ENCODE measurements at places on chromosomes 12 and 14. TPM values are rescaled to one million over a fixed set of nuclear protein-coding genes. Genes with fewer than 3 reads are reported as not detected.

GRCh38 chr14:67523764-67524633 is 9.1 kb upstream of the PLEKHH1 start:
- no peak for DNase-seq

DNA sequence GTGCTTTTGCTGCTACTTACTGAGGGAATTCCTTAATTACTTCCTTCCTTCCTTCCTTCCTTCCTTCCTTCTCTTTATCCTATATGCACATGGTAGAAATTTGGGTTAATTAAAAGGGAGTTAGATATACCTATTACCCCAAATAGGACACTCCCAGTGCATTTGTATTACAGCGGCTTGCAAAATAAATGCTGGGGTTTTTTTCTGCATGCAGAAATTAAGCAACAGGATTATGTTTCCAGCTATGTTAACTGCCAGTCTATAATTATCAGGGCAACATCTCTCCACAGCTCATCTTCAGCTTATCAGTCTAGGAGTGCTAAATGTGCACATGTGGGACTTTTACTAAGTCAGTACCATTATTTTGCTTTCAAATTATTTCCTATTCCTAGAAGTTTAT is 132.9 kb upstream of the SLC35F4 start:
- DNase-seq: no peak

DNA sequence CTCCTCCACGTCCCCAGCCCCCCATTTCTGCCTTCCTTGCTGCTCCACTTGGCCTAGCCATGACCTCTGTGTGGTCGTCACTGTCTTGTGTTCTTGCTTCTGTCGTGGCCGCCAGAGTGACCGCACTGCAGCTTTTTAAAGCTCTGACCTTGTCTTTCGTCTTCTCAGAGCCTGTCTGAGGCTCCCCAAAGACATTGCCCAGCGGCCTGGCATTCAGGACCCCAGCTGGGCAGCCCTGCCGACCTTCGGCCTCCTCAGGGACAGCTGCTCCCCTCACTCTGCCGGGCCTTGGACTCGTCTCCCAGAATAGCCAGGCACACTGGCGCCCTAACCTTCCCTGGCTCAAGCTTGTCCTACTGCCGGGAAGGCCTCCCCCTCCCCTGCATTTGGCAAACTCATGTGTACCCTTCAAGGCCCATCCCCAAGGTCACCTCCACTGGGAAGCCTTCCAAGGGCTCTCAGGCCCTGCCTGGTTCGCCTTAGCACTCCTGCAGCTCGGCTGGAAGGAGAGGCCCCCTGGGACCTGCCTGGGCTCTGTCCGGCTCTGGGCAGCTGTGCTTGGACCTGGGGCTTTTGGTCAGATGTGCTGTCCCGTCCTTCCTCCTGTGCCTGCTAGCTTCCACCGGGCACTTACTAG is 15.7 kb upstream of the DLK1 start:
- no peak for DNase-seq

- DNase-seq: no peak
These were observed 73.9 kb downstream of the EP400 start for GRCh38 chr12:132023658-132024057.

GRCh38 chr14:55547650-55548315 is 32.2 kb upstream of the KTN1 start:
- DNase-seq: no peak

GRCh38 chr12:93849946-93850345 is 172.8 kb downstream of the CRADD start:
- no peak for DNase-seq

DNA sequence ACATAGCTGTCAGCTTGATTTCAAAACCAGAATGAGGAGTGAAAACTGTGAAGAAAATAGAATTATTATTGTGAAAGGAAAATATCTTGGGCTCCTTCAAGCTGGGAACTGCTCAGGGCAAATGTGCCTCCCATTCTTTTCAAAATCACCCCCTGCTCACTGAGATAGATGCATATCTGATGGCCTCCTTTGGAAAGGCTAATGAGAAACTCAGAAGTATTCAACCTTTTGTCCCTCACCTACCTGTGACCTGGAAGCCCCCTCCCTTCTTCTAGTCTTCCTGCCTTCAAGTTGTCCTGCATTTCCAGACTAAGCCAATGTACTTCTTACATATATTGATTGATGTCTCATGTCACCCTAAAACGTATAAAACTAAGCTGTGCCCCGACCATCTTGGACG is 81.1 kb upstream of the C14orf132 start:
- DNase-seq: no peak

DNA sequence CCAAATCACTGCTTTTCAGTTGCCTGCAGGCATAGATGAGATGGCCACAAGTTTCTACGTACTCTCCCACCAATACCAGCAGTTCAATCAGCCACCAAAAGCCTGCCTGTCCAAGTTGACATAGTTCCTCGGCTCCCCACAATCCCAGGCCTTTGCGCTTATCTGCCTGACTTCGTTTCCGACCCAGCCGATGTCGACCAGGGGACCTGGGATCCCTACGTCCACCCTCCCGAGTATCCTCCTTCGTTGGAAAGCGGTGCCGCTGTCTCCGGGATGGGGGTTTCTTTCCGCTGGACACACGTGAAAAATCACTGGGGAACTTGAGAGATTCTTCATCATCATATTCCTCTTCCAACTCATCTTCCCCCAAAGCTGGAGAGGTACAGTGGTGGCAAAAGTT is 1.6 kb downstream of the DNAJC14 start:
- no peak for DNase-seq

- peak; percentile 83 for DNase-seq
These were observed 12.1 kb downstream of the SYNE3 start for GRCh38 chr14:95504135-95505029.

DNA sequence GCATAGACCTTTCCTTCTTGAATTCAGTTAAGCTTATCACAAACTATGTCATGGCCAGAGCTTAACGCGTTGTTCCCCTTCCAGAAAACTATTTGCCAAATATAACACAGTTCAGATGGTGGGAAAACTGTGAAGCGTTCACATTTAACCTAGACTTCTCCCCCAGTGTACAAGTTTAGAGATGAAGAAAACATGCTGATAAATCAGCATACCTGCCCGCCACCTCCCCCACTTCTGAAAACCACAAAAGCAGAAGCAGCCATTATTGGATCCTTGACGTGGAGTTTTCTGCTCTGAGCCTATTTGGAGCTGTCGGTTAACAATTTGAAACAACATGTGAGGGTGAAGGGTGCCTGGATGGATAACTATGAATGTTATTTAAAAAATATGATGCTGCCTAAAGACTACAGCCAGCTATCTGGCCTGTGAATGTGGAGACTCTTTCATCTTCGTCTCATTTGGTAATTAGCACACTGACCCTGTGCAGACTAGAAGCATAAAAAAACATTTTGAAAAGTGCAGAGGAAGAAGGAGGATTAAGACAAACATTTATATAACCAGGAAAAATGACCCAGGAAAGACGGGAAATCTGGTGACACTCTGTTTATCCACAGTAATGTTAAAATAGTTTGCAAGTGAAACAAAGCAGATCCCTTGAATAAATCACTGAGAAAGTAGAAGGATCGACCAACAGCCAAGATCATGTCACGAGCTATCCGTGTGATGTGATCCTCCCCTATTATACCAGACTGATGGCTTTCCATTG is 408.2 kb downstream of the AEBP2 start:
- no peak for DNase-seq

GRCh38 chr14:25943329-25943728 is 654.5 kb downstream of the NOVA1 start:
- DNase-seq: no peak

- DNase-seq: no peak
These were observed 19.4 kb downstream of the ADGRD1 start for GRCh38 chr12:130973109-130973508.

DNA sequence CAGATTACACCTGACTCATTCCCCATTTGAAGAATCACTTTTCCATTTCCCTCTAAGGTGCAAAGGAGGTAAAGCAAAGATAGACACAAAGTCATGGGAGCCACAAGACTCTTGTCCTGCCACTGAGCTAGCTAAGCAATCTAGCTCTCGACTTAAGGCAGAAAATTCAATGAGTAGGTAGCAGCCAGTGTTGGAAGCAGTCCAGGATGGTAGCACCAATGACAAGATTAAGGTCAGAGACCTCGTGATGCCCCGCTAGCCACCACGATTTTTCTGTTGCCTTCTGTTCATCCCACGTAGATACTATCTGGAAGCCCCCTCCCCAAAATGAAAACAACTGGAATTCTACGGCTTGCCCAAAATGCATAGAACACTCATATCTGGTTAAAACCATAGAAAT is 1.4 kb downstream of the VAMP1 start:
- no peak for DNase-seq

- DNase-seq: no peak
These were observed 177.0 kb upstream of the VASH1 start for GRCh38 chr14:76584271-76584702.

DNA sequence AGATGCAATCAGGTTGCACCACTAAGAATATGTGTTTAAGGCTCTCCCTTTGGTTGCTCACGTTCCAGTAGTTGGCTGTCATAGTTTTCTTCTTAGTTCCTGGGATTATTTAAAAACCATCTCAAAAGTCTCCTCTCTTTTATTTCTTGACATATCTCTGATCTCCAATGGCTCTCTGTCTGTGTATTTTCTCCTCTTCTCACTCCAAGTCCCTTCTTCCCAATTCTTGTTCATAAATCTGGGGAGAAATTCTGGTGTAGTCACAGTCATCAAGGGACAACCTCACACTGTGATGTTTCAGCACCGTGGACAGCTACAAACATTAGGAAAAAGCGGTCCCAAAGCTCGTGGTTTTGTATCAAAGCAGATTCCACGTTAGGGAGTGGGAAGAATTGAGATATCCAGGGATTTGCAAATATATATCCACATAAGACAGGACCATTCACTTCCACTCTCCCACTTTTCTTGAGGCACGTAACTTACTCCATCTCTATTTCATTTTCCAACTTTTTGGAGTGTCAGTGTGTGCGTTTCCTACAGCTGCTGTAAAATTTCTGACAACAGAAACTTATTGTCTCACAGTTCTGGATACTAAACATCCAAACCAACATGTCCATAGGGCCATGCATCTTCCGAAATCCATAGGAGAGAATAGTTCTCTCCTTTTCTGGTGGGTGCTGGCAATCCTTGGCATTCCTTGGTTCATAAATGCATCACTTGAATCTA is 80.6 kb upstream of the TMEM233 start:
- DNase-seq: peak; percentile 16

- no peak for DNase-seq
These were observed 103.5 kb downstream of the FOXG1 start for GRCh38 chr14:28870033-28870564.

DNA sequence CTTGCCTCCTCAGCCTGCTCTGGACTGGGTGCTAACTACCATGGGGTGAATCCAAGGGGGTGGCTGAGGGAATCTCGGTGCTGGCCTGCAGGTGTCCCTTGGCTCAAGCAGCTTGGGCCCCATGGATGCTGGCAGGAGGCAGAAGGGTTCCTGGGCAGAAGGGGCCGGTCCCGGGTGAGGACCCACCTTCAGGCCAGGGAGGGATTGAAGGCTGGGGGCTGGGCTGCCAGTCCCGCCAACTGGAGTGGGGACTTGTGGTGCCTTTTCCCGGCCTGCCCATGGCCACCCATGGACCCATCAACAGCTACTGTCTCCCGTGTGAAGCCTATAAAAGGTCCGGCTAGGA is 550.1 kb downstream of the SLC6A15 start:
- no peak for DNase-seq

DNA sequence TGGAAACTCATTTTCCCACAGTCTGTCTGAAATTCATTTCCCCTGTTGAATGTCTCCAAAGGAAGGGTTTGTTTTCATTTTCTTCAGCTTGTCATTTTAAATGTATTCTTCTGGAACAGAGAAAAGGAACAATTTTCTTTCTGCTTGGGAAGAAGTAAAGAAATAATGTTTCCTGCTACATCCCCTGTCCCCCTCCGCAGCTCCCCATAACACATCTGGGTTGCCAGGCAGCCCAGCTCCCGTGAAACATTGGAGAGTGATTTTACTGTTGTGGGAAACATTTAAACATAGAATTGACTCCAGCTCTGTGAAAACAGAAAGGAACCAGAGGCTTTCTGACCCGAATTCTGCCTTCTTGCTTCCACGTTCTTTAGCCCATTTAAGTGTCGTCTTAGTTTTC is 159.5 kb downstream of the TMEM132C start:
- no peak for DNase-seq

DNA sequence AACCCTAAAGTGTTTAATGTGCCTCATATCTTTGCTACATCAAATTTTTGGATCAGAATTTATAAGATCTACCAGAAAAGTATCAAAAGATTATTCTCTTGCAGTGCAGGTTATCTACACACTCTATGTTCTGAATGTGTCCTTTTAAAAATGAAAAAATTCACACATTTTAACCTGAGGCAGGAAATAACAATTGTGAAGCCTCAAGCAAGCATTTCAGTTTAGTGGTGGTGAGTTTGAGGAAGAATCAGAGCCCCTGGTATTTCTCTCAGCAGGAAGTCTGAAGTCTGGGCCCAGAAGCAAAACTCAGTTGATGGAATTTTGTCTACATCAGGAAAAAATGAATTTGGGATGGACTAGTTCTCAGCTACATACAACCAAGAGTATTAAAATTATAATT is 137.0 kb upstream of the PZP start:
- DNase-seq: no peak

DNA sequence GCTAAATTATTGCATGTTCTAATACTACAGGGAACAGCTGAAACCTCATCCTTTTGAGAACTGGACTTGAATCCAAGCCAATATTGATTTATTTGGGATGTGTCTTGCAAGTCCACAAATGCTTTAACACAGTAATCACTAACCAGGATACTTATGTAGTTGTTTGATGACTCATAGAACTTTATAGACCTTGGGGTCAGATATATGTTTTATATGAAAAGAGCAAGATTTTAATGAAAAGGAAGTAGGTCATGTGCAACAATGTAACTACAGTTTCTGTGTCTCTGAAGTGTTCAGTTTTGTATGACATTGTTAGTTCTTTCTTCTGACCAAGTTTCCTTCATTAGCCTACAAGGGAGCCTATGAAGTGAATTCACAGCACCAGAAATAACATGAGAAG is 352.0 kb downstream of the ZFP36L1 start:
- DNase-seq: no peak

DNA sequence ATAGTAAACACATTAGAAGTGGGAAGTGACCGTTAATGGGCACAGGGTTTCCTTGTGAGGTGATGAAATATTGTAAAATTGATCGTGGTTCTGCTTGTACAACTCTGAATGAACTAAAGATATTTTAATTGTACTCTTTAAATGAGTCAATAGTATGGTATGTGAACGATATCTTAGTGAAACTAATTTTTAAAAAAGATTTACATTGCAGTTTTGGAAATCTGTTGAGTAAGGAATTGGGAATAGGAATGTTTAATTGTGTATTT is 1.7 kb downstream of the ZNF410 start:
- no peak for DNase-seq

- DNase-seq: peak; percentile 56
These were observed 90.1 kb downstream of the ADCK1 start for GRCh38 chr14:77889971-77890442.

GRCh38 chr12:79766705-79767464 is 76.1 kb upstream of the PAWR start:
- no peak for DNase-seq

GRCh38 chr12:47121146-47121545 is 41.4 kb upstream of the AMIGO2 start:
- peak; percentile 57 for DNase-seq

FAIM2 gene
- total RNA-seq: 4.1 TPM

NOVA1 gene
- 1.3 TPM for total RNA-seq

ADAM21 gene
- total RNA-seq: 1.3 TPM

ACIN1 gene
- 78.7 TPM for total RNA-seq

MGP gene
- total RNA-seq: not detected

ACOT4 gene
- total RNA-seq: 0.69 TPM

ADCY6 gene
- total RNA-seq: 25.6 TPM

SERPINA9 gene
- total RNA-seq: not detected

HSPB8 gene
- total RNA-seq: 10.9 TPM

IAPP gene
- not detected for total RNA-seq

SPIC gene
- not detected for total RNA-seq

IGF1 gene
- total RNA-seq: not detected

ATP2A2 gene
- 114 TPM for total RNA-seq
